Activated CD4-positive, alpha-beta T cell treated with anti-CD3 and anti-CD28 coated beads, Interleukin-2, amount 50 U/mL, for 1 hour (primary cell): ENCODE measurements at places on chromosomes 5 and 9.

DNA sequence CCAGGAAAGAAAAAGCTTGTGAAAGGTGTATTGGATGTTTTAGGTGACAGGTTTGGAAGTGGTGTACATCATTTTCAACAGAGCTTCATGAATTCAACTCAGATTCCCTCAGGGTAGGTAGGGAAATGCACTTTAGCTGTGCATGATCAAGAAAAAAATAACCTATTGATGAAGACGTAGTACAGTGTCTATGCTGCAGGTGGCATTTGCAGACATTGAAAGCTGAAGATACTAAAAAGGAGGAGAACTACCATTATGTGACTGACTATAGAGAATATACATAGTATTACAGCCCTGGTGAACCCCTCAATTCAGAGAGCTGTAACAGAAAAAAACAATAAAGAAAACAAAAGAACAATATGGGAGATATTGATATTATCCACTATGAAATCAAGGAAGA, 2344.7 kb upstream of the ACO1 start:
- no peak for DNase-seq

- no peak for DNase-seq
These were observed 15.6 kb downstream of the NDUFAF2 start for GRCh38 chr5:60960591-60960990.

DNA sequence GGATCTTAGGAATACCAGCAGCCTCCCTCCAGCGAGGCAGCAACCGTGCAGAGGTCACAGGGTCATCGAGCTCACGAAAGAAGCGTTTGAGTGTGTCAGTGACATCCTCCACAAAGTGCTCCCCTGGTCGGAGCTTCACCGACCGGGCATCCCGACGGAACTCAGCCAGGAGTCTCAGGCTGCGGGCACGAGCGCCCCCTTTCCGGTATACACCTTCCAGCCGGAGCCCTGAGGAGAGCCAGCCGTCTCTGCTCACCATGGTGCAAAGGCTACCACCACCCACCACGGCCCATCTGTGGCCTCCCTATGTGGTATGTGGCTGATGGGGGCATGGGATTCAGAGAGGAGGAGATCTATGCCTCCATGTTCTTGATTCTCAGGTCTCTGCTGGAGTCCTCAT, 10.8 kb upstream of the FCHSD1 start:
- no peak for DNase-seq

- DNase-seq = no peak
These were observed 651.3 kb upstream of the MEF2C start for GRCh38 chr5:89534331-89534730.

- DNase-seq = no peak
These were observed 339.2 kb downstream of the AGTPBP1 start for GRCh38 chr9:85402551-85402950.

GRCh38 chr5:127111112-127111511, 37.8 kb upstream of the C5orf63 start:
- no peak for DNase-seq

- DNase-seq = no peak
These were observed 198.8 kb downstream of the AUH start for GRCh38 chr9:91162784-91163443.

DNA sequence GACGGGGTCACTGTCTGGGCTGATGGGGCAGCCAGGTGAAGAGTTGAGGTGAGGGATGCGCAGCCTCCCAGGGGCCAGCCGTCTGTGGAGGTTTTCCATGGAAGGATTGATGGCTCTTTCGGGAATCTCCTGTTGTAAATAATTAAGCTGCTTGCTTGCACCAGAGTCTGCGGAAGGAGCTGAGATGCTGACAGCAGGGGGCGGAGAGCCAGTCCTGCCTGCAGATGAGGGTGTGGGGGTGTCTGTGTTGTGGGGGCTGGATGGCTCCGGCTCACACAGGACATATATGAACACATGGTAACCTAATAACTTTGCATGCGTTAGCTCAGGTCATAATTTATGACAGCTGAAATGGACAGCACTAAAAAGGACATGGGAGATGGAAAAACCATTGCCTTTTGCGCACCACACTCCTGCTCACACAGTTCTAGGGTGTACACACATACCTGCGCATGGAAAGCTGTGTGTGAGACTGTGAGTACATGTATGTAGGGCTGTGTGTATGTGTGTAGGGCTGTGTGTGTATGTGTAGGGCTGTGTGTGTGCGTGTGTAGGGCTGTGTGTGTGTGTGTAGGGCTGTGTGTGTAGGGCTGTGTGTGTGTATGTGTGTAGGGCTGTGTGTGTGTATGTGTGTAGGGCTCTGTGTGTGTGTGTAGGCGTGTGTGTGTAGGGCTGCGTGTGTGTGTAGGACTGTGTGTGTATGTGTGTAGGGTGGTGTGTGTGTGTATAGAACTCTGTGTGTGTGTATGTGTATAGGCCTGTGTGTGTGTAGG, 36.8 kb upstream of the SEMA4D start:
- no peak for DNase-seq
